T-helper 1 cell (primary cell): ENCODE measurements at places on chromosomes 13 and 19.

DNA sequence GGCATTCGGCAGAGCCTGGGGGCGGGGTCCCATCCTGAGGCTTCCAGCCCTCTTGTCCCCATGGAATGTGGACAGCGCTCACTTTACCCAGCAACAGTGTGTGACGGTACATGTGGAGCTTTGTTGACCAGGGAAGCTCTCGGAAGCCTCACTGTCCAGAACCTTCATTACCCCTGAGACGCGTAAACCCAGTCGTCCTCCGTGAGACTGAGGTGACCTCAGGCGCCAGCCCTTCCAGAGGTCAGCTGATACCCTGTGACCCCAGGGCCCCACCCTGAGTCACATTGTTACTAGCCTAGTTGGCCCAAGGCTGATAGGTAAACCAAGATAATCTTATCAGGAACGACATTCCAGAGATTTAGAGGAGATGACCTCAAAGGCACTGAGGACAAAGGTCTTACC lies 10.2 kb upstream of the TMEM160 start:
- no peak for DNase-seq

DNA sequence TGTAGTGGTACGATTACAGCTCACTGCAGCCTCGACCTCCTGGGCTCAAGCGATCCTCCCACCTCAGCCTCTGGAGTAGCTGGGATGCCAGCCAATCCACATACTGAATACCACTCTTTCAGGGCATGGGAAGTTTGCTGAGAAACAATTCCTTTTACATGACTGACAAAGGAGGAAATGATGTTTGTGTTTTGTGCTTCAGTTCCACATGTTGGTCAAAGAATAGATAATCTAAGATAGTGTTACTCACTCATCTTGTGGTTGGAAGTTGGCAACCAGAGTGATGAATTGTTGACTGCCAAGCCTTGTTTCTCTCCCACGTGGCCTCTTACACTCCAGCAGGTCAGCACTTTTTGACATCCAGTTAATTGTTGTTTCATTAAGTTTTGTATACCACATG lies 7.6 kb downstream of the MBD3L2B start:
- DNase-seq, result no peak

DNA sequence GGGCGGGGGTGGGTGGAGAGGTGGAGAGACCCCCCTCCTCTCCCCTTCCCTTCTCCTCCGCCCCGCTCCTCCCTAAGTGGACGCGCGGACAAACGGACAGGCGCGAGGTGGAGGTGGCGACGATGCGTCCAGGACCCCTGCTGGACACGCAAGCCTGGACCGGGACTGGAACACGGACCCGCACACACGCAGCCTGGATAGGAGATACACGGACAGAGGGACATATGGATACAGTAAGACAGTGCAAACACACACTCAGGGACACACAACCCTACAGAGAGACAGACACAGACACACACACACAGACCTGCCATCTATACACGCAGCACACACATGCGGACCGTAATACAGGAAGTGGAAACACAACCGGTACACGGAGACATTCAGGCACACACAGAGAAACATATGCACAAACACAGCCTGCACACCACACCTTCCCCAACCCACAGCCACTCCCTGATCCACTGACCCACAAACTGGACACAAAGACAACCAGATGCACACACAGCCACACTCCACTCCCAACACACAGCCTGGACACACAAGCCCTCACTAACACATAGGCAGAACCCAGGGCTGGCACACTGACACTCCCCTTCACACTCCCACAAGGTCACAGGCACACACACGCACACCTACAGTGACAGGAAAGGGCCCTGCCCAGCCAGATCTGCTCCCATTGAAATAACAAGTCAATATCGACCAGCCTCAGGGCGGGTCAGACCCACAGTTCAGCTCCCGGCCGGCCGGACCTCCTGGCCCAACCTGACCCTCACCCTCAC lies 696 bp upstream of the ERFL start:
- peak; percentile 65 for DNase-seq

GRCh38 chr13:20714563-20715329 lies 11.2 kb downstream of the IL17D start:
- no peak for DNase-seq

DNA sequence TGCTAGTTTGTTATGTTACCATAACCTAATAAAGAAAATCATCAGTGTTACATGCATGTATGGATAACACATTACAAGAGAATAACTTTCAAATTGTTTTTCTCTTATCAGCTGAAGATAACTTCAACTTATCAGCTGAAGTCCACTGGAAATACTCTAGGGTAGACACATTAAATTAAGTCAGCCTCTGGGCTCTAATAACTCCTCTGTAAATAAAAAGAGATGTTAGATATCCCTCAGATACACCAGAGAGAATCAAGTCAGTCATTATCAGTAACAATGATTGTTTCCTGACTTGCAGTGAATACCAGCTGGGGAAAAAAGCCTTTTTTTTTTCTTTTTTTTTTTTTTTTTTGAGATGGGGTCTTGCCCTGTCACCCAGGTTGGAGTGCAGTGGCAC lies 1.6 kb upstream of the KBTBD7 start:
- no peak for DNase-seq

DNA sequence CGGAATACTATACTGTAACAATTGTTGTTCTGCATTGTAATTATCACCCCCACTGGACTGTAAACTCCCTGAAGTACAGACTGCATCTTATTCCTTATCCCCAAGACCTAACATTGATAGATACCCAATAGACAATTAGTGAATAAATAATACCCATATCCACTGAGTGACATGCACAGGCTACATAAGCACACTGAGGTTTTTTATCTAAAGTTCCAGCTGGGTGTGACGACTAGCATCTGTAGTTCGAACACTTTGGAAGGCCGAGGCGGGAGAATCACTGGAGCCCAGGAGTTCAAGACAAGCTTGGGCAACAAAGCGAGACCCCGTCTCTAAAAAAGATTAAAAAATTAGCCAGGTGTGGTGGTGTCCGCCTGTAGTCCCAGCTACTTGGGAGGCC lies 2.5 kb downstream of the KPNA3 start:
- DNase-seq, result no peak

- DNase-seq, result no peak
Measured at GRCh38 chr19:17716309-17716929, 2.9 kb upstream of the MAP1S start.

GRCh38 chr13:99969919-99970650 lies 1.5 kb downstream of the ZIC5 start:
- no peak for DNase-seq

DNA sequence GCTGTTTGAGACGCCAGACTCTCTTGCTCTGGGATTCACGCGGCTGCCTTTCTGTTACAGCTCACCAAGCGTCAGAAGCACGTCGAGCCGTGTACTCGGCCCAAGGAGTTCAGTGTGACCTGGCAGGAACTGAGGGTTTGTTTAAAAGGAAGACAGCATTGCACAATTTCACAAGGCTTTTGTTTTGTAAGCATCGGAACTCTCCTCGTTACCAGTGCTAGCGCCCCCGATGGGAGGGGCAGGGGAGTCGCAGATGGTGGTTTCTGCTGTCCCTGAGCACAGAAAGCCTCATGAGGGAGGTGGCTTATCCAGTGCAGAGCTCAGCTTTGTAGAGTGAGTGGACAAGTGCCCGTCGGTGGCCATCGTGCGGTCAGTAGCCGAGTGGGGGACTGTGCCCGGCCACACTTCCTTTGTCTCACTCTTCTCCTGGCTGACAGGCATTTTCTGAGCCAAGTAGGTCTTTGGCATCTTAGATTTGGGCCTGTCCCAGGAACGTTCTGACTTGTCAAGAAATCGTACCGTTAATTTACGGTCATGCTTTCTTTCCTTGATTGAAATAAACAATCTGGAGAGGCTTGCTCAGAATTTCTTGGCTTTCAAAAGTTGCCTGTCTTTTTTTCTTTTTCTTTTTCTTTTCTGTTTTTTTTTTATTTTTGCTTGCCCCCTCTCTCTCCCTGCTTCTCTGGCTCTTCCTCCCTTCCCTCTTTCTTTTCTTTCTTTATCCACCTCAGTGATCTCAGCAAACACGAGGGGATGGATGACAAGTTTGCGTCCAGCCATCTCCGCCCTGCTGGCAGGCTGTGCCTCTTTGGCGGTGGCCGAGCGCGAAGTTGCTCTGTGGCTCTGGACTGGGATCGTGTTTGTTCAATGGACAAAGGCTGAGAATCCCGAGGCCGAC lies 7.7 kb downstream of the KDM4B start:
- no peak for DNase-seq

DNA sequence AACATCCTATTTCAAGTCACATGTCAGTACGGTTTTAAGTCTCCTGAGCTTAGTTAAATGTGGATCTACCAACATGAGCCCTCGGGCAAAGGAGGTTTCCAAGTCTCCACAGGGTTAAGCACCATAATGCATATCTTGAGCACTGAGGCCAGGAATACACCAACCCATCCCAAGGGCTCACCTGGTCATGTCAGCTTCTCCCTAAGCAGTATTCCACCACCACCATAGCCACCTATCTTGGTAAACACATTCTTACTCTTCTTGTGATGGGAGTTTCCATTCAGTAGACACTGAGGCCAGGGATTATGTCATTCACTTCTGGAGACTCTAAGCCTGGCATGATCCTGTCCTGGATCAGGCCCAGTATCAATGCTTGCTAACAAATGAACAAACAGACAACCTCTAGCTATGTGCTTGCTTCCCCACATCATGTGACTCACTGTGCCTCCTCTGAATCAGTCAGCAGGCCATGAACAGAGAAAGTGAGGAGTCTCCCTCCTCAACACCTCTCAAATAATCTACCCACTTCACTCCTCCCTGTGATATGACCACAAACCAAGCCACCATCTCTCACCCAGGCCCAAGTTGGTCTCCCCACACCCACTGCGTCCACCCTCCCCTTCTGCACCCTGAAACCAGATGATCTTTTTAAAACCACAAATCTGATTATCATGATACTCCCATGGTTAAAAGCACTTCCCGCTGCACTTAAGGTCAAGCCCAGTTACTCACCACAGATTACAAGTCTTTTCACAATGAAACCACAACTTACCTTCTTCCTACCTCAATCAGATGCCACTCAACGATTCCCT lies 5.8 kb downstream of the PEG3 start:
- DNase-seq, result no peak

- no peak for DNase-seq
Measured at GRCh38 chr19:1503089-1503924, 9.5 kb downstream of the ADAMTSL5 start.
